ENCODE measurements at places on chromosomes 16 and 17.

GRCh38 chr16:15054357-15055140 is 1.3 kb downstream of the NTAN1 start:
- no peak for DNase-seq

GRCh38 chr17:49315551-49316257 is 46.3 kb downstream of the ZNF652 start:
- DNase-seq, result peak; percentile 55

DNA sequence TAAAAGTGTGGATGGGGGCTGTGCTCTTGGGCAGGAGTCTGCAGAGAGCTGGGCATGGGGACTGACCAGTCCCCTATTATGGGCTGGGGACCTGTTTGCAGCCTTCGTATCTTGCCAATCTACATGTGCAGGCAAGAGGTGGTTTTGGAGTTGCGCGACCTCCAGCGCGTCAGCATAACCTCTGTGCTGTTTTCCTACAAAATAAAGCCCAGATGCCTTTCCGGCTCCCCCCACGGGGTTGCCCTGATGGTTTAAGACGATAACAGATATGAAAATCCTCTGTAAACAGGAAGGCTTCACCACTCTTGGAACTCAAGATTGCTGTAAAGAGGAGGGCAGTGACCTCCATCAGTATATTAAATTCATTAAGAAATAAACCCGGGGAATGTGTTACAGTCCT is 16.5 kb upstream of the SPPL2C start:
- DNase-seq, result no peak

DNA sequence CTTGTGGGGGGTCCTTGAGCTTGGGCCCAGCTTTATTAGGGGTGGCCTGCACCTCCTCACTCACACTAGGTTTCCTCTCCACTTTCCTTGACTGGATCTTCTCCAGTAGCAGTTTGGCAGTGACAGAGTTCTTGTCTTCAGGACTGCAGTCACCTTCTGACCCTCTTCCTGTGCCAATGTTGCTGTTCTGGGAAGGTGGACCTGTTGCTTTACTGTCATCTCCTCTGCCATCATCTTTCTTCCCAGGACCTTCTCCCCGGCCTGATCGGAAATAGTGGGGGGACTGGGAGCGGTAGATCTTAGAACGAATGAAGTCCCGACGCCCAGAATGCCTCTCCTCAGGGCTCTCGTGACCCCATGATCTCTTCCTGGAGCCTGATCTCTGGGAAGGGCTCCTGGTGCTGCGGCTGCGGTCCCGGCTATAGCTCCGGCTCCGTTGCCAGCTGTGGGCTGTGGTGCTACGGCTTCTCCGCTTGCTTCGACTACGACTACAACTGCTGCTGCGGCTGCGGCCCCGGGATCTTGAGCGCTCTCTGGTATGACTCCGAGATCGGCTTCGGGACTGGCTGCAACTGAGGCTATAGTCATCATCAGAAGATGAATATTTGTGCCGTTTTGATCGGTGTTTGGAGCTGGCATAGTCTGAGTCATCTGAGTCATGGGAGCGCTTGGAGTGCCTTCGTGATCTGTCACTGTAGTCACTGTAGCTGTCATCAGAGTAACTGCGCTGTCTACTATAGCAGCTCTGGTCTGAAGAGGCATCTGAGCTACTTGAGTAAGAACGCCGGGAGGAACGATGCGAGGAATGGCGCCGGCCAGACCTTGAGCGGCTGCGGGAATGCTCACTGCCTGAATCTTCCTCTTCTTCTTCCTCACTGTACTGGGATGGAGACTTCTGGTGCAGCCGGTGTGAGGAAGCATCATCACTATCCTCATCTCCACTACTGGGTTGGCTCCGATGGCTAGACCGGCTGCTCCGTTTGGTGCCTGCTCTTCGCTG is 9.5 kb upstream of the ITGA2B start:
- DNase-seq, result no peak

DNA sequence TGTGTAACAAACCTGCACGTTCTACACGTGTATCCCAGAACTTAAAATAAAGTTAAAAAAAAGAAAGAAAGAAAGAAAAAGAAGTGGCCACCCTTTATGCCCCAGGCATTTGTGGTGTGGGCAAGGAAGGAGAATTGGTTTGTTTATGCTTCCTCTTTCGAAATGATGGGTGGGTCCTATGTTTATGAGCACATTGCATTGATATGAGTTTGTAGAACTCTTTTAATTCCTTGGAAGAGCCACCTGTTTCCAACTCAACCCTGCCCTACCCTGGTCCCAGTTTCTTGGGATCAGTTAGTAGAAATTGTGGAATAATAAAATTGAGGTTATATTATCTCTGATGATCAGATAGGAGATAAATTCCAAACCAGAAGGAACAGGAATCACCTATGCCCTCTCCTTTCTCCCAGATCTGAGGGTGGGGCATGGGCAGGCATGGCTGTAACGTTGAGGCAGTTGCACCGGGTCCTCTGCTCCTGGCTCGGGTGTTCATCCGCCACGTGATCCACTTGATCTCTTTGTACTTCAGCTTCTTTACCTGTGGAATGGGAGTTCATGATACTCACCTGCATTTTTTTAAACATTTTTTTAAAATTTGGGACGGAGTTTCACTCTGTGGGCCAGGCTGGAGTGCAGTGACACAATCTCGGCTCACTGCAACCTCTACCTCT is 15.9 kb downstream of the CHAD start:
- no peak for DNase-seq

Data from stimulated activated CD8-positive, alpha-beta memory T cell treated with anti-CD3 and anti-CD28 coated beads, Interleukin-2, amount 100 ng/mL, for 48 hours (primary cell).